ENCODE measurements at places on chromosomes 1 and 21. TPM values are rescaled to one million over a fixed set of nuclear protein-coding genes. Genes with fewer than 3 reads are reported as not detected.

The FCGR2B gene
- polyA plus RNA-seq = 0.09 TPM

The ELF3 gene
- polyA plus RNA-seq = 0.19 TPM

The PUSL1 gene
- 5.7 TPM for polyA plus RNA-seq

The USP25 gene
- 51.1 TPM for polyA plus RNA-seq

The FRRS1 gene
- polyA plus RNA-seq = not detected

The LRRC53 gene
- not detected for polyA plus RNA-seq

The BACE2 gene
- 44.1 TPM for polyA plus RNA-seq

The SYCP1 gene
- not detected for polyA plus RNA-seq

The CLDN17 gene
- not detected for polyA plus RNA-seq

The FAM177B gene
- not detected for polyA plus RNA-seq

The TRIM17 gene
- polyA plus RNA-seq = 1.8 TPM

The KRTAP10-6 gene
- polyA plus RNA-seq = not detected

The CEP104 gene
- 24.4 TPM for polyA plus RNA-seq

The OPRD1 gene
- 0.23 TPM for polyA plus RNA-seq

The SAMSN1 gene
- polyA plus RNA-seq = 1.1 TPM

The NUDT4B gene
- polyA plus RNA-seq = not detected

The SH3BGR gene
- polyA plus RNA-seq = 247 TPM

The HSPB7 gene
- polyA plus RNA-seq = 92.1 TPM

The LMNA gene
- polyA plus RNA-seq = 245 TPM

The BLACAT1 gene
- polyA plus RNA-seq = not detected

The RGSL1 gene
- not detected for polyA plus RNA-seq

The INSRR gene
- polyA plus RNA-seq = not detected

The RIMKLA gene
- polyA plus RNA-seq = 1.1 TPM

The OR2T2 gene
- polyA plus RNA-seq = not detected

The RAB3GAP2 gene
- polyA plus RNA-seq = 28.2 TPM

The DNM3 gene
- 2.6 TPM for polyA plus RNA-seq

The CELA2A gene
- not detected for polyA plus RNA-seq

The PADI2 gene
- polyA plus RNA-seq = 43.2 TPM

The HTR1D gene
- 0.11 TPM for polyA plus RNA-seq

The OLIG2 gene
- not detected for polyA plus RNA-seq

The C8B gene
- polyA plus RNA-seq = not detected

The LAMTOR2 gene
- polyA plus RNA-seq = 33.6 TPM

The HAPLN2 gene
- polyA plus RNA-seq = 0.23 TPM

The ZBTB48 gene
- 24.6 TPM for polyA plus RNA-seq

The SELP gene
- 1.1 TPM for polyA plus RNA-seq

The MRPL55 gene
- polyA plus RNA-seq = 25.5 TPM

Data from muscle of arm (tissue), 14 donors.